Suprapubic skin (tissue), 4 donors: ENCODE measurements at places on chromosomes 2 and 18.

DNA sequence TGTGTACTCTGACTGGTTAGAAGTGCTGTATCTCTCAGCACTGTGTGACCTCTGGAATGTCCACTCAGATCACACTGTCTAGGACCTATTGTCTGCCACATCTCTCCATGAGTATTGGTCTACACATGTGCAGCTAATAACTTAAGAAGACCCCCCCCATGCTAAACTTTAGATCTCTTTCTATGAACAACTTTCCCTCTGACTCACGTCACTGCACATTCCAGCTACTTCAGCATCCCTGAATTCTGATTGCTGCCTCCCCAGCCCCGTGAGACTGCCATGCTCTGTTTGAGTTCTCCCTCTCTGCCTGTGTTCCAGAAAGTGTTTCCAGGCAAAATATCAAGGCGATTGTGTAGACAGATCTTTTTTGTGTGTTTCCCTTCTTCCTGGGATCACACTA lies 41.8 kb downstream of the RAPGEF4 start:
- DNase-seq, result no peak

DNA sequence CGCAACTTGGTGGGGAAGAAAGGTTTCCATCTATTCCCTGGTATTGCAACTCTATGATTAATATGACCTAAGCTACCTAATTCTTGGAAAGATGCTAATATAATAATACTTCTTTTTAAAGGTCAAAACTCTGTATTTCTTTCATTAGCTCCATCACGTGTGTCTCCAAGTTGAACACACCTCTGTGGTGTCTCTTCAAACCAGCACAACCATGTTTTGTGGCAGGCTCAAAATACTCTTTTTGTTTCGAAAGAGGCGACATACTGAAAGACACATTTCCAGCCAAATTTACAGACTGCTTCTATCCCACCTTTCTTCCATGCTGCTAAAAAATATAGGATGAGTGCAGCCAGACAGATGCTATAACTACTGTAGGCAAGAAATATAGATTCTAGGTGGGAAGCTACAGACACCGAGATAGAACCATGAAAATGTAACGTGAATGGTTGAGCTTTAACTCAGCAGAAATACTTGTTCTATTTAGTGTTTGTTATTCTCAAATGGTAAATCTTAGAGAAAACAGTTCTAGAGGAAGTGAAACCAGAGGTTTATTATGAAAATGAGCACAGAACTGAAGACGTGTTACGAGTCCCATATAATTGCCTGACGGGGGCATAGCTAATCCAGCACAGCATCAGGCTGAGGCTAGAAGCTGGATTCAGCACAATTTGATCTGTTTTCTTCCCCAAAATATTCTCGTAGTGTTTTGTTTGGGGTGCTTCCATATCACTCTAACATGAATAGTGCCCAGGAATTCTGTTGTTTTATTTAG lies 991.5 kb upstream of the FANCL start:
- DNase-seq, result no peak

DNA sequence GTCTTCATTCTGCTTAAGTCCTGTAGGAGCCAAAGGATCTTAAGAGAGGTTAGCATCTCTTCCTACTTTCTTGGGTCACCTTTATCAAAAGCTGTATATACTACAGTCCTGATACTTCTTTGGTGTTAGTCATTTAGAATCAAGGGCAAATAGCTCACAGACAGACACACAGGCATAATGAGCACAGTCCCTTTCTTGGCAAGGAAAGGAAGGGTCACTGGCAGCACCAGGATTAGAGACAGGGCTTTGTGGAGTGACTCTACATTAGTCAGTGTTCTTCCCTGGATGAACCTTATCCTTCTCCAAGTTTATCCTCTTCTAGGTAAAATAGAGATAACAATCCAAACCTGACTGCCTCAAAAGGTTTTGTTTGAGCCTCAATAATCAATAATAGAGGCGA lies 40.0 kb upstream of the NCKAP5 start:
- no peak for DNase-seq

- no peak for DNase-seq
These were observed 21.8 kb upstream of the GIGYF2 start for GRCh38 chr2:232675381-232675780.

DNA sequence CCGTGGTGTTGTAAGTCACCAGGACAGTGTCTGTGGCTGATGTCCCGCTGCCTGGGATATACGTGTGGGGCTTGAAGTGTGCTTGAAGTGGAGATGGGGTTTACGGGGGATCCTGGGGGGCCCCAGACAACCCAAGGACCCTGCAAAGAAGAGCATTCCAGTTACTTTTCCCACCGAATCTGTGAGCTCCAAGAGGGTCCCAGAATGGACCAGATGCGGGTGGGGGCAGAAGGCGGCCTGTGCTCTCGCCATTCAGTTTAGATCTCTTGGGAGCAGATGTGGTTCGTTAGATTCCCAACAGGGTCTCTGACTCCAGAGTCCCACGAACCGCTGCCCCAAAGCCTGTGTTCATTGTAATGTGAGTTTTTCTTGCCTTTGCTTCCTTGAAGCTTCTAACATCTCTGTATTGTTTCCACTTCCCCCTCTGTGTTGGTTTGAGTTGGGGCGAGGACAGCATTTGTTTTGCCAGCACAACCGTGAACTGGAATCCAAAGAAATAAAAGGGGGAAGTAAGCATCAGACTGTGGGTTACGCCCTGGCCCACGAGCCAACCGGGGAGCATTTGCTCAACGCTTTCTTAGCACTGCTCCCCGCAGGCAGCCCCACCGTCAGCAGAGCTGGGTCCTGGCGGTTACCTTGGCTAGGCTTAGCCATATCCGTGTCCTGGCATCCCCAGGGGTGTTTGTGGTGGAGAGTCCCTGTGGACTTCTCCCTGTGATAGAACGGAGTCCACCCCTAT lies 92.1 kb downstream of the SH3BP4 start:
- no peak for DNase-seq

GRCh38 chr2:123738643-123739042 lies 286.4 kb upstream of the CNTNAP5 start:
- DNase-seq, result no peak

GRCh38 chr2:10392951-10393639 lies 55.0 kb downstream of the ODC1 start:
- no peak for DNase-seq

- no peak for DNase-seq
These were observed 62.4 kb downstream of the NCAPH start for GRCh38 chr2:96397756-96398530.

DNA sequence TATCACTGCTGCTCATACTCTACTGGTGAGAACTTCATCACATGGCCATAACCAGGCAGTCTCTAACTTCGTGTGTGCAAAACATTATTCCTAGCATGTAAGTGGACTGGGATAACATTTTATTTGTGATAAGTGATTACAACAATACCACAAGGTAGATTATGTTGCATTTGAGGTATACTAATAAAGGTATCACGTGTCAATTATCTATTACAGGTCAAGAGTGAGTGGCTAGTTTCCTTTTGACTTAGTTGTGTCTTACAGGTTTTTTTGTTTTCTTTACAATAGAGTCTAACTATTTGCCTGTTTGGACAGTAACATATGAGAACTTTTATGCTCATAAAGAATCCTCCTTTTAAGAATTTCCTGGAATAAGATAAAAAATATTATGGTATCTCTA lies 67.2 kb upstream of the DSC1 start:
- no peak for DNase-seq

DNA sequence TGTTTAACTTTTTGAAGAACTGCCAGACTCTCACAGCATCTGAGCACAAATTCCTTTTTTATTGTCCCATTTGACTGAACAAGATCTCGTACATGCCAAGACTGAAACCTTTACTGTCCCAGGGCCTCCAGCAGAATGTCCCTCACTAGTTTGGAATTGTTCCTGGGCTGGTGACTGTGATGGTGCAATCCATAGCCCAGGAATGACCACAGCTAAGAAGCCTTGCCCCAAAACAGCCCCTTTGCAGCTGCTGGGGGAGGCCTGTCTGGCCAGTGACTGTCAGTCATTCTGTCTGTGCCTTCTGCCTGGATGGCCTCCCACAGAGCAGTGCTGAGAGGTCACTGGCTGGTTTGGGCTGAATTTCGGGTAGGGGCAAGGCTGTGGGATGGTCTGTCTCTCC lies 184.5 kb upstream of the MSH6 start:
- no peak for DNase-seq

GRCh38 chr2:110991911-110992310 lies 128.8 kb upstream of the BCL2L11 start:
- no peak for DNase-seq

- DNase-seq, result no peak
These were observed 46.1 kb downstream of the SIGLEC15 start for GRCh38 chr18:45871431-45872084.
